ENCODE measurements at places on chromosomes 4 and X. TPM values are rescaled to one million over a fixed set of nuclear protein-coding genes. Genes with fewer than 3 reads are reported as not detected.

DNA sequence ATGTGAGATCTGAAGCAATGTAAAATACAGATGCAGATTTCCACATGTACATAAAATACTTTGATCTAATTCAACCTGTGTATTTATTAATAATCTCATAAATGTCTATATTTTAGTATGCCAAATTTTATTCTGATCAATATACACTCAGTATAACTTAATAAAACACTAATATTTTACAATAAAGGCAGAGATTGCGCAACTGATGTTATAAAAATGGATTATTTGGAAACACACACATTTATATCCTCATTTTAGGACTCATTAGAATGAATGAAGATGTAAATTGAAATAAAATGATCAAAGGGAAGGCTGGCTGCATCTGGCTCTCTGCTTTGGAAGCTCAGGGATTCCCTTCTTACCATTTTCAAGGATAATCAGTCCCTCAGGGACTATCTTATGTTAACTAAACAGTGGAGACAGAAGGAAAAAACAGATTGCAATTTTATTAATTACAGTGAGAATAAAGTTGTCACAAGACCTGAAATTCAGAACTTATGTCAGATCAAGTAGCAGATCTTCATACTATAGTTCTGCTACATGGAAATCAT, 900.9 kb upstream of the EPHA5 start:
- no peaks in the 10 kb centered on the region for H3K27me3 ChIP-seq
- peaks cover 11% of the 10 kb centered on the region for H3K4me1 ChIP-seq
- DNase-seq, result no peak

Gene CNGA1
- total RNA-seq, result 0.22 TPM

DNA sequence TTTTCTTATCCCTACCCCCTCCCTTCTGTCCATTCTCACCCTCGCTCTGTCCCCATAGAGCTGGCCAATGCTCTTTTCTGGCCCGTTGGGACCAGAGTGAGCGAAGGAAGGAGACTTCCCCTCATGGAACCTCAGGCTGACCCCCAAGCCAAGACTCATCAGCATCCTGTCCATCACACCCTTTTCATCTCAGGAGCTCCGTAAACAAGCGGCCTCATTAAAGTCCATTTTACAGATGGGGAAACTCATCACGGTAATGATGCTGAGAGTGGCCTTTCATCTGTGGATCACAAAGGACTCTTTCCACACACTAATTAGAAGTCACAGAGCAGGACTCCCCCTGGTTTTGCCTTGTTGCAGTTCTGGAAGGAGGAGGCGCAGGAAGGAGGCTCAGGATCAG, 67.4 kb upstream of the SLC34A2 start:
- H3K4me3 ChIP-seq, result no peak overlapping the region
- H3K36me3 ChIP-seq, result no peaks in the 10 kb centered on the region
- no peak for DNase-seq
- H3K27ac ChIP-seq, result no peak overlapping the region
- H3K27me3 ChIP-seq, result no peaks in the 10 kb centered on the region

Gene CLCN4
- total RNA-seq, result 2.6 TPM

GRCh38 chrX:129318375-129318774, 204.9 kb downstream of the SMARCA1 start:
- peak; percentile 21 for DNase-seq
- no peaks in the 10 kb centered on the region for H3K36me3 ChIP-seq
- H3K4me3 ChIP-seq, result no peak overlapping the region
- no peak overlapping the region for H3K27ac ChIP-seq
- no peaks in the 10 kb centered on the region for H3K27me3 ChIP-seq
- H3K4me1 ChIP-seq, result no peaks in the 10 kb centered on the region

DNA sequence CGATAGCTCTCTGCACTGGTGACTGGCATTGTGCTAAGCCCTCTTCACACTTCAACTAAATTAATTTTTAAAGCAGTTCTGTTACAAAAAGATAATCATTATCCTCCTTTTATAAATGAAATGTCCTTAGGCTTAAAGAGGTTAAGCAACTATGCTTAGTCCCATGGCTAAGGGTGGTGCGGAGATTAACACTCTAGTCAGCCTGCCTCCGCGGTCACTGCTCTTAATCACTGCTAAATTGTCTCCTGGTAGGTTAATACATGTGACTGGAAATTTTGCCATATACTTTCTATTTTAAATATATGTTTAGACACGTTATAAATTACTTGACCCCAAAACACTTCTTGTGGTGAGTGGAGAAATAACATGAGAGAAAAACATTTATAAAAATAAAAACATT, 473.7 kb downstream of the CENPC start:
- H3K4me1 ChIP-seq, result no peaks in the 10 kb centered on the region
- no peak overlapping the region for H3K27ac ChIP-seq
- no peaks in the 10 kb centered on the region for H3K27me3 ChIP-seq

- H3K27me3 ChIP-seq, result no peaks in the 10 kb centered on the region
- no peak overlapping the region for H3K27ac ChIP-seq
Observed at GRCh38 chrX:72040506-72040905, 91.2 kb downstream of the RTL5 start.

DNA sequence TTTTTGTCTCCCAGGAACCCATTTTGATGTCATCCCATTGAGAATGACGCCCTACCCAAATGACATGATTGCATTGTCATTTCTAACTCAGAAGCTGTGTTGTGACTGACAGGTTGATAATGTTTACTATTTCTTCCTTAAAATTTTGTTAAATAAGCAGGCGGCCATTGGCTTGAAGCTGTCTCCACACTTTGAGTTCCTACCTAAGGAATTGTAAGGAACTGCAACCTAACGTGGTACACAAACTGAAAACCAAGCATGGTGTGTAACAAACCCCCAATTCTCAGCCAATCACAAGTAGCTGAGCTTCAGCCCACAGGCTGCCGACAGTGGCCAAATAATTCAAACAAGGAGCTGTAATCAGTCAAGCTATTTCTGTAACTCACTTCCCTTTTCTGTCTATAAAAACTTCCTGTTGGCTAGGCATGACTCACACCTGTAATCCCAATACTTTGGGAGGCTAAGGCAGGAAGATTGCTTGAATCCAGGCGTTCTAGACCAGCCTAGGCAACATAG, 2.9 kb upstream of the MND1 start:
- H3K27ac ChIP-seq, result no peak overlapping the region
- no peaks in the 10 kb centered on the region for H3K36me3 ChIP-seq
- H3K4me3 ChIP-seq, result no peak overlapping the region
- peak; percentile 7 for DNase-seq
- H3K27me3 ChIP-seq, result no peaks in the 10 kb centered on the region

Measured in HepG2 (cell line).